ENCODE measurements at places on chromosomes 3 and 15.

DNA sequence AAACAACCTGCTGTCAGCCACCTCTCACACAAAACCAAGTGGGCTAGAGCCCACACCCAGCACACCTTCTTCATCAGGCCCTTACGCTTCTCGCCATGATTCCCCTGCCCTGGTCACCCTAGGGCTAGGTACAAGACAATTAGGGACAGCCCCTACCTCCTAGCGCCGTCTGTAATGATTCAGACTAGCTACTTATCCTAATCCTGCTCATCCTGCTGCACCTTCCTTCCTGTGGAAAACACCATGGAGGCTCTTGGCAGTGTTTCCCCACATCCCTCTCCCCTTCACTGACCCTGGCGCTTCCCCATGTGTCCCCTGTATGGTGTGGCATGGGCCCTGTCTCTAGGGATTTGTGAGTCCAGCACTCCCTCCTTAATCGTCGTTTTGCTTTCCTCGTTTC lies 39.6 kb upstream of the ICE2 start:
- DNase-seq: no peak

DNA sequence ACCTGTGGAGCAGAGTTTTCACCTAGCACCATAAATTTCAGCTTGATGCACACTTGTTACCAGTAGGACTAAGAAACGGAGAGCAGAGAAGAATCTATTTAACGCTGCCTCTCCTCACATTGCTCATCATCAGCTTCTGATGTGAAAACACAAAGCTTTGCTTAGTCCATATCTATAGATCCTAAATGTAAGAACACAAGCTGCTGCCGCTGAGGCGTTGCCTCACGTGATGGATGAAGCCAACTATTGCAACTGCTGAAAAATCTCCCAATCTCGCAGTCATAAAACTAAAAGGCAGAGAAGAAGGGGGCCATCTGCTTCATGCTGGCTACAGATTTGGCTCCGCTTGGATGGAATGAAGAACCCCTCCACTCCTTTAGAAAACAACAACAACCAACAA lies 42.7 kb downstream of the CADPS start:
- DNase-seq: no peak

- DNase-seq: no peak
Observed at GRCh38 chr3:81214631-81215030, 546.8 kb downstream of the GBE1 start.

GRCh38 chr3:193033226-193033780 lies 115.6 kb upstream of the MB21D2 start:
- no peak for DNase-seq

GRCh38 chr15:68364028-68364659 lies 67.8 kb downstream of the ITGA11 start:
- DNase-seq: no peak

DNA sequence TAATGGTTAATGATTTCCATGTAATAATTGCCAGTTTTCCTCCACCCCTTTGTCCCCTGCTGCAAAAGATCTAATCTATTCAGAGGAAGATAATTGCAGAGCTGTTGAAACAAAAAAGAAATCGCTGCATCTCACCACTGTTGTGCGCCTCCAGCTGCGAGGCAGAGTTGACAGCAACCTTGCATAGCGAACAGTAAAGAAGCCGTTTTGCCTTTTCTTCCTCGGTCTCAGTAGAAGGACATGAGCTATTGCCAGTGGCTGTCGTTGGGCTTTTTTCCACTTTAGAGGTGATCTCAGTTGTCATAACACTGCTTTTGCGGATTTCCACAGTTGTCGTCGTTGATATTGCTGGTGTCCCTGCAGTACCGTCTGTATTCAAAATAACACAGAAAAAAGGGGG lies 314.2 kb downstream of the ZNF385D start:
- DNase-seq: no peak

DNA sequence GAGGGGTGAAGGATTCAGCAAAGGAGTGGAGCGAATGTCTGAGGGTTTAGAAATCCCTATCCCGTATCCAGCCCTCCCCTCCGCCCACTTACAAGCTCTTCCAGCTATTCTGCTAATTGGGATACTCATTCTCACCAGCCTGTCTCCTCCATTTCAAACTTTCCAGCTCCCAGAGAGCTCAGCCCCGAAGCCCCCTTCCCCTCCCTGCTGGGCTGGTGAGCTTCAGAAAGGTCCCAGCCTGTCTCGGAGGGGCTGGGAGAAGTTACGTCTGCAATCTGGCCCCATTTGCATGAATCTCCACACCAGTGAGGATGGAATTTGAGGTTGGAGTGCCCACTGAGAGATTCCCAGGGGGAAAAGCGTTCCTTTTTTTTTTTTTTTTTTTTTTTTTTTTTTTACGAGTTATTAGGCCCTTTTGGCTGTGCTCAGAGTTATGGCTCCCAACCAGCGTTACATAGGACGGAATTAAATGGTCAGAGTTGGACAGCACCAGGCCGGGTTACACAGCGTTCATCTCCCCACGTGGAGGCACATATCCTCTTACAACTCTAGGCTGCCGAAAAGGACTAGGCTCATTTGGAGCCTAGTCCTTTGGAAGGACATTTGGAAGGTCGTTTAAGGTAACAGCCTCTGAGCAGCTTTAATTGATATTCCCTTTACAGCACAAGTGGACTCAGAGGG lies 34.6 kb downstream of the FGD5 start:
- no peak for DNase-seq

DNA sequence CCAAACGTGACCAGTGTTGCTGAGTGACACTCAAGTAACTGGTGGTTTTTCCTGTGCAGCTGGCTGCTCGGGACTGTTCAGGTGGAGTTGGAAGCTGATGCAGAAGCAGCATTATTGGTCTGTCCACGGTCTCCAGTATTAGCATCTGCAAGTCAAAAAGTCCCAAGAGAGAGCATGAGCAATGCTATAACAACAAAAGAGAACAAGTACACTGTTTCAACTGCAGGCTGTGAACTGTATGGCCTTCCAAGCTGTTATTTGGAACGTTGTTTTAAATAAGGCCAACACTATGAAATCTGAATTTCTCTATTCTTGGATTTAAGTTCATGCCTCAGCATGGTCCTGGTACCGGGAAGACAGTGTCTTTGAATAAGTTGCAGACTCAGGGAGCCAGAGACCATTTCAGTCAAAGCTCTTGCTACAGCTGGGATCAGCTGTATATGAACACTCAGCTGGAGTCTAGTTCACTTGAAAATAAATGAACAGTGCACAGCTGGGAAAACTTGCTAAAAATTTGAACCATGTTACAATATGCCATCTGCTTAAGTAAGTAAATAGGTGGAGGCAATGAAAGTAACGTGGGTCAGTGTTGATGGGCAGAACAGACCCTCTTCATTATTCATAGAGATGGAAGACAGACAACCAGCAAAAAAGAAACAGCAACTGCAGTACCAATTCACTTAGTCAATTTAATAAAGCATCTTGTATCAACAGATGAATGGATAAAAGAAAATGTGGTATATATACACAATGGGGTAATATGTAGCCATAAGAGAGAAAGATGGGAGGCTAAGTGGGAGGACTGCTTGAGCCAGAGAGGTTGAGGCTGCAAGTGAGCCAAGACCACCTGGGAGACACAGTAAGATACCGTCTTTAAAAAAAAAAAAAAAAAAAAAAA lies 45.1 kb downstream of the NR1I2 start:
- no peak for DNase-seq

DNA sequence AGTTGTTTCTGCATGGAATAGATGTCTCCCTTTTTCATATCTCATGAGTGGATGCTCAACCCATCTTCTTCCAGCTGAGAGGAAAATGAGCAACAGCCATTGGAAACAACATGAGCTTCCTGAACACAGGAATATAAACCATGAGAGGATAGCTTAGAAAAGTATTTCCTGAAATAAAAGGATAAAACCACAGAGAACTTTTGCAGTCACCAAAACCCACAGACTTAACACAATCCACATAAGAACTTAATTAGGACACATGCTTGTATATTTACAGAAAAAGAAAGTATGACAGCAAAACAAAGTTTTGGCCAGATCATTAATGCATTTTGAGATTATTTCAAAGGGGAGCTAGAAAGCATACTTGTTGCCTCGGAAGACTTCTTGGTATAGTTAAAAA lies 180.5 kb upstream of the RASGRP1 start:
- DNase-seq: no peak

- no peak for DNase-seq
Observed at GRCh38 chr3:452221-452620, 255.7 kb downstream of the CHL1 start.

DNA sequence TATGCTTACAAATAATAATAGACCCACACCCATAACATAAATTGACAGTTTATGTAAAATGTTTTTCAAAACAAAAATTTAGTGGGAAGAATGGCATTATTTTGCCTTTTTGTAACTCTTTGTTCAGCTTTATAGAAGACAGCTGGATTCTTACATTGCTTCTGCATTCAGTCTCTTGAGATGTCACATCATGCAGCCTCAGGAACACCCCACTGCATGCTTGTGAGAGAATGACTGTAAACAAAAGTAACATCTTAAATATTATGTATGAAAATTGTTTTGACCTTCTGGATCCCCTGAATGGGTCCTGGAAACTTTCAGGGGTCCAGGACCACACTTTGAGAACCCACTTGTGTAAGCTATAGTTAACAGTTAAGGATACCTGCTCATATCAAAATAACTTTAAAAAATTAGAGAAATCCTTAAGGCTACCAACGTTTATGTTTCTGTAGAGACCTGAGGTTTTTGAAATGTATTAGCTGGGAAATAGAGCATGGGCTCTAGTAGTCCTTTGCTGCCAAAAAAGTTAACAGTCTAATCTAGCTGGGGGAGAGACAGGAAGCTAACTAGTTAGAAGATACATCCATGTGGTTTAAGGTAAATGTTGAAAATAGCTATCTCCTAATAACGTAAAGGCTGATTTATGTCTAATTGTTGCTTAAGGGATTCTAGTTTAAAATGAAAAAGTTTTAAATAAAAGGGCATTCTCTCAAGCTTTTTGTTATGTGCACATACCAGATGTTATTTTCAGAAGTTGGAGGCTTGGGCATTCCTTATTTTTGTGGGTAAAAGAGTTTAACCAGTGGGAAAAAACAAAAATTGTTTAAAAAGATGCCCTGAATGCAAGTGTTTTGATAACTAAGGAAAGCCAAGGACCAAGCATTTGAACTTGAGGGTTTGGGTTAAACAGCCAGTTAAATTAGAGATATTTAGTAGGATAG lies 3.8 kb downstream of the USP3 start:
- no peak for DNase-seq

DNA sequence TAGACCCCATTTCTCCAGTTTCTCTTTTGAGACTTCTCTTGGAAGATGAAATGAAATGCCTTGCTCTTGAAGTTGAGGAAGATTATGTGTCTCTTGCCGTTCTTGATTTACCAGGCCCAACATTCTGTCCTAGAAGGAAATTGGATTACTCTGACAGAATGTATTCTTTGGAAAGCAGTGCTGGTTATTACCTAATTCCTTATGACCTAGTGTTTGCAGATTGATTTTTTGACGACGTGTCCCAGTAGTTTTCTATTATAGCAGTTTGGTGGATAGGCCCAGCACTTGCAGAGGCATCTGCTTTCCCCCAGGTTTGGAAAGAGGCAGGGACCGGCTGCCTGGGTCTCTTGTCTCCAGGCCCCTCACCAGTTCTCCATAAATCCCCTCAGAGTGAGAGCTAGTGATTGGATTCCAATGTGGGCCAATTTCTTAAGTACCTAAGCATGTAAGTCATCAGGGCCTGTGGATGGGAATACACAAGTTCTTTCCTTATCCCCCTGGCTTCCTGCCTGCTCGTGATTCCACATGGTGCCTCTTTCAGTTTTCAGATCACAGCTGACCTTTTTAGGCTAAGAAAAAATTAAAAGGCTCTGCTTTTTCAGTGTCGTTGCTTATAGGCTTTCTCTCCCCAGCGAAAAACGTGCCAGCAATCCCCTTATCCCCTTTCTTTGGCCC lies 50.2 kb downstream of the EPHB3 start:
- no peak for DNase-seq

DNA sequence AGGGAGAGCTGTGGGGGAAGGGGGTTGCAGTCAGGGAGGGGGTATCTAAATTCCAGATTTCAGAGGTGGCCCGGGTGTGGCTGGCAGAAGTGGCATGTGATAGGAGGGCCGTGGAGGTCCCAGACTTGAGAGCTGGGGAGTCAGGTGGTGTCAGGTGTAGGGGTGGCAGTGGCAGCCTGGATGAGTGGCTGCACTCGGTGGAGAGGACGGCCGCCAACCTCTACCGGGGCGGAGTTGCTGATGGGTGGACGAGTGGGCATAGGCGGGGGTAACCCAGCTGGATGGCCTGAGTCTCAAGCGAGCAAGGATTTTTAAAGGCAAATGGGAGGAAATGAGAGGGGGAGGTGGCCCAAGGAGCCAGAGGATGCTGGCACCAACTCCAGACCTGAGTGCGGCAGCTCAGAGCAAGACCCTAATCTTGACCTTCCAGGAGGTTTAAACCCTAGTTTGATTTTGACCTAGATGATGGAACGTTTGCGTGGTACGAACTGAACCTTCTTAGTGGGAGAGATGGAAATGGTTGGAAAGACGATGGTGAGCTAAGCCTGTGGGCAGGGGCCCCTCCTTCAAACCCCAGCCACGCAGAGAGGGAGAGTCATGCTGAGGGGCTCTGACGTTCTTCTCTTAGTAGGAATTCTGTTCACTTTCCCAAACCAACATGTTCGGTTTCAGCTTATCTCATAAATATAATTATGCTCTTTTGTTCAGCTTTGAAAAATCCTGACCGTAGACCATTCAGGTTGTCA lies 8.0 kb downstream of the TRAK1 start:
- DNase-seq: no peak

DNA sequence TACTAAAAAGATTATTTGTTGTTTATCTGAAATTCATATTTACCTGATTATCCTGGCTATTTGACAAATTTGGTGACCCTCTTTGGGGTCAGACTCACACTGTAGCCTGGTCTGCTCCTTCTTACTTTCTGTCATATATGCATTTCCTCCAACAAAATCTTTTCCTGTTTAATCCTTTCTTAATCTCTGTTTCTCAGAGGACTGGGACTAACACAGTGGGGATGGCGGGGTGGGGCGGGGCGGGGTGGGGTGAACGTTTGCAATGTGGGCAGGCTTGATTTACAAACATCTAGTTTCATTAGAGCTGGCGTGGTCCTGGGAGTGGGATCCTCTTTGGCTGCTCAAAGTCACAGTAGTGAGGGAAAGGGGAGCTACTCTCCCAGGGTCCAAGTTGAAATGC lies 35.3 kb upstream of the CDCP1 start:
- no peak for DNase-seq

DNA sequence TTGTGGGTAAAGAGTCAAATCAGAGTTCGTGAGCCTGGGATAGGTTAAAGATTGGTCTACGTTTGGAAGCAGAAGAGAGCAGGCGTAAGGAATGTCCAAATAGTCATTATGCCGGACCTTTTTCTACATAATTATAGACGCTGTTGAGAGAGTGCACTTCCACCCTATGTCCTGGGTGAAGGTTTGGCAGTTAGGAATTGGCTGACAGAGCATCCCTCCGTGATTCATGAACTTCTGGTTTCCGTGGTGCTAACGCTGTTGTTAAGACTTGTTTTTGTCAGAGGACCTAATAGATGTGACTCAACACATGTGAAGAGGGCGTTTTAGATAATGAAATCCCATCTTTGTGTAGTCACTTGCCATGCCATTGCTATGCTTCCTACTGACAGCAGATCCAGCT lies 1.1 kb downstream of the EAF1 start:
- DNase-seq: peak; percentile 22

Data from DMS53 (cell line).